ENCODE measurements at places on chromosomes 3 and 15.

DNA sequence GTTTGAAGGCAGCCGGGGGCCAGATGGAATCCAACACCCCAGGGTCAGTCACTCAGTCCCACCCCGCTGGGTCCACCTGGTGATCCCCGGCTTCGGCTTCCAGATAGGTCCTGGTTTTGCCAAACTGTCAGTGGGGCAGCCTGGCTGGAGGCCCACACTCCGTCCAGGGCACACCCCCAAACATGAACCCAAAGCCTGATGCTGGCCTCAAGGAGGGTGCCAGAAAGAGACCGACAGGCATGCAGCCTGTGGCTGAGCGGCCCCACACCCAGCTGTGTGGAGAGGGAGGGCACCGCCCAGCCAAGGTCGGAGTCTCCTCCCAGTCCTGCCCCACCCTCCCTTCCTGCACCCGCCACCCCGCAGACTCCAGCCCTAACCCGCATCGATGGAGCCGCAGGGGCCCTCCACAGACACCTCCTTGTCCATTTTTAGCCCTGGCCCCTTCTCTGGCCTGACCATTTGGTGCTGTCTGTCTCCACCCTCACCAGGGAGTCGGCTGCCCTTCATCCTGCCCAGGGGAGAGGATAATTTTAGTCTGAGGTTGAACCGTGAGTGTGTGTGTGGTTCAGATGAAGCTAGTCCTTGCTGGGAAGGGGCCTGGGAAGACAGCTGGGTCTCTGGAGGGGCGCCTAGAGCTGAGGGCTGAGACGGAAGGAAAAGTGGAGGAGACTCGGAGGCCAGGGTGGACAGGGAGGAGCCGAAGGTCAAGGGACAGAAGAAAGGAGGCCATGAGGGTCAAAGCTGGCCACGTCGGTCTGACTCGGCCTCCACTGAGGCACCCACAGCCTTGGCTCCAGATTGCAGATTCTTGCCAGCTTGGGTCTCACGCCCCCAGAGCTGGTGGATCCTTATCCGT is 23.1 kb downstream of the TNK2 start:
- H3K4me1 ChIP-seq, result peaks cover 15% of the 10 kb centered on the region
- H3K4me3 ChIP-seq, result peak overlapping the region; percentile 5
- no peaks in the 10 kb centered on the region for H3K36me3 ChIP-seq
- no peak for DNase-seq
- peaks cover 3% of the 10 kb centered on the region for H3K27me3 ChIP-seq

GRCh38 chr3:17974206-17974841 is 231.9 kb upstream of the TBC1D5 start:
- no peak for DNase-seq
- H3K4me1 ChIP-seq, result peaks cover 24% of the 10 kb centered on the region
- H3K27me3 ChIP-seq, result no peaks in the 10 kb centered on the region

GRCh38 chr3:10281951-10282350 is 10.8 kb downstream of the GHRL start:
- H3K36me3 ChIP-seq, result no peaks in the 10 kb centered on the region
- no peaks in the 10 kb centered on the region for H3K27me3 ChIP-seq
- no peak overlapping the region for H3K27ac ChIP-seq
- no peak overlapping the region for H3K4me3 ChIP-seq

- H3K27me3 ChIP-seq, result no peaks in the 10 kb centered on the region
- H3K4me3 ChIP-seq, result no peak overlapping the region
- no peak overlapping the region for H3K27ac ChIP-seq
- no peaks in the 10 kb centered on the region for H3K4me1 ChIP-seq
- no peak for DNase-seq
- no peaks in the 10 kb centered on the region for H3K36me3 ChIP-seq
These were observed 143.6 kb upstream of the SLITRK3 start for GRCh38 chr3:165339753-165340152.

- DNase-seq, result peak; percentile 91
- H3K36me3 ChIP-seq, result no peaks in the 10 kb centered on the region
- peaks cover 14% of the 10 kb centered on the region for H3K27me3 ChIP-seq
- H3K4me1 ChIP-seq, result peaks cover 42% of the 10 kb centered on the region
These were observed 10.0 kb downstream of the CMTM7 start for GRCh38 chr3:32401556-32402081.

GRCh38 chr3:77065750-77066149 is 25.9 kb downstream of the ROBO2 start:
- H3K27ac ChIP-seq, result no peak overlapping the region
- no peak overlapping the region for H3K4me3 ChIP-seq
- H3K36me3 ChIP-seq, result peaks cover 15% of the 10 kb centered on the region
- no peak for DNase-seq

Measured in glutamatergic neuron (in vitro differentiated cells).